ENCODE measurements at places on chromosomes 2 and 18.

GRCh38 chr18:31424383-31424988, 23.1 kb upstream of the DSG3 start:
- no peak overlapping the region for H3K27ac ChIP-seq
- no peak overlapping the region for H3K4me3 ChIP-seq
- DNase-seq, result no peak
- no peaks in the 10 kb centered on the region for H3K36me3 ChIP-seq
- H3K4me1 ChIP-seq, result no peaks in the 10 kb centered on the region

GRCh38 chr18:45197526-45197970, 417.7 kb upstream of the SLC14A2 start:
- H3K4me3 ChIP-seq, result no peak overlapping the region
- no peak overlapping the region for H3K27ac ChIP-seq
- H3K36me3 ChIP-seq, result no peaks in the 10 kb centered on the region
- DNase-seq, result no peak
- no peaks in the 10 kb centered on the region for H3K27me3 ChIP-seq
- no peaks in the 10 kb centered on the region for H3K4me1 ChIP-seq

DNA sequence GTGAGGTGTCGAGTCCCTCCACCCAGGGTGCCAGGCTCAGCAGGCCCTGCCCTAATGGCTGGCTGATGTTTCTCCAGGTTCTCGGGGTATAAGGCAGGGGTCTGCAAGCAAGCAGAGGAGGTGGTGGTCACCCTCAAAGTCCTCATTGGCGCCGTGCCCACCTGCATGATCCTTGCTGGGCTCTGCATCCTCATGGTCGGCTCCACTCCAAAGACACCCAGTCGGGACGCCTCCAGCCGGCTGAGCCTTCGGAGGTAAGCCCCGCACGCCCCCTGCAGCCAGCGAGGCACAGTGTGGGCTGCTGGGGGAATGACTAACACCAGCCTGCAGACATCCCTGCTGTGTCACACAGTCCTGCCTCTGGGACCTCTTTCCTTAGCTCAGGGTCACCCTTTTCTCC, 14.1 kb downstream of the MFSD2B start:
- peaks cover 6% of the 10 kb centered on the region for H3K36me3 ChIP-seq
- DNase-seq, result no peak
- no peaks in the 10 kb centered on the region for H3K4me1 ChIP-seq
- H3K27me3 ChIP-seq, result no peaks in the 10 kb centered on the region

DNA sequence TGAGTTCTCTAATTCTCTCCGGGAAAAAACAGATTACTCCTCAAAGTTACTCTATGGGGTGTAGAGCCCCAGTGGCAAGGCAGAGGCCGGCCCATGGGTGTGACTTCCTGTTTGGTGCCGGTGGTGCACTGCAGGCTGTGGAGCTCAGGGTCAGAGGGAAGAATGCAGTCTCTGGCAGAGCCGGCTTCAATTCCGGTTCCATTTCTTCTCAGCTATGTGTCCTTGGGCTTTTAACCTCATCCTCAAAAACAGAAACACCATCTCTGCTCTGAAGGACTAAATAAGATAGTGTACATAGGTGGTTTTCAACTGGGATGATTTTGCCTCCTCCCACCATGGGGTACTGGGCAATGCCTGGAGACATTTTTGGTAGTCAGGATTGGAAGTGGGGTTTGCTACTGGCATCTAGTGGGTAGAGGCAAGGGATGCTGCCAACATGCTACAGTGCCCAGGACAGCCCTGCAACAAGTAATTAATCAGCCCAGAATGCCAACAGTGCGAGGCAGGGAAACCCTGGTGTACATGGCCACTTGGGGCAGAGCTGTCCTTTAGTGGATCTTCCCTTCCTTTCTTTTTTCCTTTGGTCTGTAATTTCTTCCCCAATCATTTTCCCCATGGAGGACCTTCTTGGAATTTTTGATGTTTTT, 81.2 kb downstream of the INSIG2 start:
- no peak overlapping the region for H3K27ac ChIP-seq
- no peaks in the 10 kb centered on the region for H3K36me3 ChIP-seq
- DNase-seq, result no peak
- no peaks in the 10 kb centered on the region for H3K4me1 ChIP-seq
- H3K27me3 ChIP-seq, result no peaks in the 10 kb centered on the region

DNA sequence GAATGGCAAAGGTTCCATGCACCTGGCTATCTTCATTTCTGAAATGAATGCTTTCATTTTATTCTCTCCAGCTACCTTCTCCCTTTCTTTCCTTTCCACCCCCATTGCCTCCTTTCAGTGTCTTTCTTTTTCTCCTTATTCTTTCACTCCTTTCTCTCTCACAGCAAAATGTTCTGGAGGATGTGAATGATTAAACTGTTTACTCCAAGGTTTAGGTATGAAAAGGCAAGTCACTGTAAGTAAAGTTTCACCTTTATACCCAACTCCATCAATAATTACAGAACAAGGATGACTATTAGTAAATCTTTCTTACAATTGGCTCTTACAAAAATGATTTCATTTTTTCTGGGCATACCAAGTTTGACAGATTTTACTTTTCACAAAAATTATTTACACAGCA, 4.3 kb downstream of the PAX8 start:
- H3K4me3 ChIP-seq, result no peak overlapping the region
- H3K27ac ChIP-seq, result no peak overlapping the region
- H3K27me3 ChIP-seq, result peaks cover 48% of the 10 kb centered on the region
- no peak for DNase-seq
- H3K36me3 ChIP-seq, result no peaks in the 10 kb centered on the region
- no peaks in the 10 kb centered on the region for H3K4me1 ChIP-seq

DNA sequence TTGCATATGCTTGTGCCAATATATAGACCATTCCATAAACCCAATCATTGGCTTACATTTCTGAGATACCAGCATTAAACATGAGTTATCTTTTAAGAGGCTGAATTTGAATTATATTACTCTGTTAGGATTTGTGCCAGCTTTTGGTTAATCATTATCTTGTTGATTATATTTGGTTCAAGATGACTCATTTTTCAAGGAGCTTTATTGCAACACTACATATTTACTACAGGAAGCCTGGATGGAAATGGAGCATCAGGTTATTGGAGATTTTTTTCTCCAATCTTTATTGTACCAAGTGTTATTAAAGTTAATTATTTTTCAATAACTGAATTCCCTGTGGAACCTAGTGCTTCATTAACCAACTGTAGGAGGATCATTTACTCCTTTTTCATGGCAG, 26.4 kb downstream of the EML4 start:
- DNase-seq, result no peak
- no peaks in the 10 kb centered on the region for H3K4me1 ChIP-seq
- no peaks in the 10 kb centered on the region for H3K36me3 ChIP-seq

- no peaks in the 10 kb centered on the region for H3K27me3 ChIP-seq
- no peaks in the 10 kb centered on the region for H3K36me3 ChIP-seq
Observed at GRCh38 chr2:163877316-163877715, 141.5 kb upstream of the FIGN start.

GRCh38 chr2:40511661-40512213, 59.8 kb upstream of the SLC8A1 start:
- no peak for DNase-seq
- peak overlapping the region; percentile 84 for H3K27ac ChIP-seq
- H3K4me1 ChIP-seq, result no peaks in the 10 kb centered on the region
- H3K36me3 ChIP-seq, result no peaks in the 10 kb centered on the region
- peak overlapping the region; percentile 55 for H3K4me3 ChIP-seq
- no peaks in the 10 kb centered on the region for H3K27me3 ChIP-seq

- no peaks in the 10 kb centered on the region for H3K36me3 ChIP-seq
- H3K4me3 ChIP-seq, result no peak overlapping the region
- no peak for DNase-seq
- H3K4me1 ChIP-seq, result no peaks in the 10 kb centered on the region
- no peaks in the 10 kb centered on the region for H3K27me3 ChIP-seq
Observed at GRCh38 chr18:64403784-64404503, 255.1 kb upstream of the LINC00305 start.

DNA sequence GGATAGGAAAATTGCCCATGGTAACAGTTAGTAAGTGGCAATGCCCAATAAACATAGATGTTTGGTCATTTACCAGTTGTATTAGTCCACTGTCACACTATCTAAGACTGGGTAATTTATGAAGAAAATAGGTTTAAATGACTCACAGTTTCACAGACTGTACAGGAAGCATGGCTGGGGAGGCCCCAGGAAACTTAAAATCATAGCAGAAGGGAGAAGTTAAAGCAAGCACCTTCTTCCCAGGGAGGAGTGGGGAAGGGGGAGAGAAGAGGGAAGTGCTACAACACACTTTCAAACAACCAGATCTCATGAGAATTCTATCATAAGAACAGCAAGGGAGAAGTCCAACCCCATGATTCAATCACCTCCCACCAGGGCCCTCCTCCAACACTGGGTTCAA, 23.4 kb downstream of the NR4A2 start:
- H3K27me3 ChIP-seq, result no peaks in the 10 kb centered on the region
- no peak for DNase-seq
- no peaks in the 10 kb centered on the region for H3K36me3 ChIP-seq
- no peak overlapping the region for H3K4me3 ChIP-seq

- H3K4me1 ChIP-seq, result peaks cover 32% of the 10 kb centered on the region
- no peak for DNase-seq
- peak overlapping the region; percentile 4 for H3K27ac ChIP-seq
- no peaks in the 10 kb centered on the region for H3K27me3 ChIP-seq
- H3K36me3 ChIP-seq, result peaks cover 8% of the 10 kb centered on the region
Observed at GRCh38 chr18:36814994-36815393, 13.8 kb downstream of the TPGS2 start.

DNA sequence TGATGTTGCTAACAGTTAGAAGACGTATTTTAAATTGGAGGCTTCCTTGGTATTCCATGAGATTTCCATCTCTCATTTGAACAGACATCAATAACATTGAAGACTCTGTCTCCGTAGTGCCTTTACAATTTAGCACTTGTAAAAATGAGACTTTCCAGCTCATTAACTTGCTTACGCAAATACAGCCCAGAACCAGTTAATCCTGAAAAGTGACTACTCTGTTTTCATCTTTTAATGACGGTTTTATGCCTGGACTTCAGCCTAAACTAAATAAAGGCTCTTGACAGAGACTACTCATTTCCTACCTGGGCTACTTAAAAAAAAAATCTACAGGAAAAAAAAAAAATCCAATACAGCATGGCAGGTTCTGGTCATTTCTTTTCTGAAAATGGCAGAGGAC, 148.6 kb downstream of the LRATD1 start:
- H3K27ac ChIP-seq, result no peak overlapping the region
- H3K27me3 ChIP-seq, result no peaks in the 10 kb centered on the region
- H3K4me3 ChIP-seq, result no peak overlapping the region
- no peaks in the 10 kb centered on the region for H3K4me1 ChIP-seq
- H3K36me3 ChIP-seq, result no peaks in the 10 kb centered on the region

DNA sequence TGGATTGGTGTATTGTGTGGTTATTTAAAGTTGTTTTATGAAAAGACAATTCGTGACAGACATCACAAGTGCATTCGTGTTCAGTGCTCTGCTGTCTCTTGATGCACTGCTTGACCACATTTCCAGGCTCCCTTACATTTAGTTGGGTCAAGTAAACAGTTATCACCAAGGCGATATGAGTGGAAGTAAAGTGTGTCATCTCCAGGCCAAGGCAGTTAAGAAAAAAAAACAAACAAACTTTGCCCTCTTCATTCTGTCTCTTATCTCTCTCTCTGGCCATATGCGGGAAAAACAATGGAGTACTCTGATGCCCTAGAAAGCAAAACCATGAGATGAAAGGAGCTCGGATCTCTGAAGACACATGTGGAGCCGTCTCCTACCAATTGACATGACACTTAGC, 131.1 kb downstream of the DSEL start:
- no peak overlapping the region for H3K4me3 ChIP-seq
- DNase-seq, result no peak
- H3K4me1 ChIP-seq, result no peaks in the 10 kb centered on the region
- H3K27me3 ChIP-seq, result no peaks in the 10 kb centered on the region
- H3K27ac ChIP-seq, result no peak overlapping the region

DNA sequence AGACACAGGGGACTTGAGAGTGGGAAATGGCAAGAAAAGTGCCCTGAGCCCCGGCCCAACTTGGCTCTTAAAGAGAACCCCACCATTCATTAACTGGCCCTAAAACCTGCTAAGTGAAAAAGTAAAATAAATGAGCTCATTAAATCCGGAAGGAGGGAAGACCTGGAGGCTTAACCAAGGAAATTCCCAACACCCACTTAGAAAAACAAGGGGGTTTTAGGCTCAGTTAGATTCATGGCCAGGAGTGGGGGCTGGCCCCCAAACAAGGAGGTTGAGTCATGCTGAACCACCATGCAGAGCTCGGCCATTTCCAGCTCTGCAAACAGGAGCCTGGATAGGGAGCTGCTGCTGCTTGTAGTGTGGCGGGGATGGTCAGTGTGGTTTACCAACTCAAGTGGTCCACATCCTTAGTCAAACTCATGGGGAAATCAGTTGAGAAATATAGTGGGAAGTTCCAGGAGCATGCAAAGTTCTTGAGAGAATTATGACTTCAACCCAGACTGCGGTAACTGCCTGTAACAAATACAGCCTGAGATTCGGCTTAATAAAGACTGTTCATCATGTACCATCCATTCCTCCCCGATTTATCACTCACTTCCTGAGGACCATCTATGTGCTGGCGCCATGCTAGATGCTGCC, 39.7 kb upstream of the MRPL19 start:
- no peak for DNase-seq
- no peak overlapping the region for H3K4me3 ChIP-seq
- no peaks in the 10 kb centered on the region for H3K36me3 ChIP-seq
- no peaks in the 10 kb centered on the region for H3K27me3 ChIP-seq
- no peak overlapping the region for H3K27ac ChIP-seq

GRCh38 chr2:25098670-25099486, 57.0 kb downstream of the EFR3B start:
- H3K27me3 ChIP-seq, result no peaks in the 10 kb centered on the region
- no peaks in the 10 kb centered on the region for H3K4me1 ChIP-seq
- peak; percentile 76 for DNase-seq
- H3K27ac ChIP-seq, result peak overlapping the region; percentile 38

- no peak overlapping the region for H3K27ac ChIP-seq
- H3K36me3 ChIP-seq, result peaks cover 15% of the 10 kb centered on the region
- H3K4me1 ChIP-seq, result no peaks in the 10 kb centered on the region
- H3K4me3 ChIP-seq, result no peak overlapping the region
Observed at GRCh38 chr2:159409116-159409800, 122.8 kb upstream of the WDSUB1 start.

DNA sequence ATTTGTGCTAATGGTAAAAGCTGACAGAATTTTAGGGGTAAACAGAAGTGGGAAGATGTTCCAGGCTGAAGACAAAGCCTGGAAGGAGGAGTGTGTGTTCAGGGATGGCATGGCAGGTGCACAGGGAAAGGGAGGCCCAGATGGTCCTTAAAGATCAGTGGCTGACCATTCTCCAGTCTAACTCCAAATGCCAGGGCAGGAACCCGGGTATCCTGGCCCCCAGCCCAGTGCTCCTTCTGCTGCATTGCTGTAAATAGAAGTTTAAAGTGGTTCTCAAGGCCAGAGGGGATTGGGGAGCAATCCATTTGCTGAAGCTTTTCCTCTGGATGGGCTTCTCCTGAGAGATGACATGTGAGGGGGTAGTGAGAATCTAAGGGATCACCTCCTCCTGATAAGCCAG, 158.6 kb downstream of the CTIF start:
- H3K27me3 ChIP-seq, result no peaks in the 10 kb centered on the region
- H3K4me3 ChIP-seq, result no peak overlapping the region
- no peaks in the 10 kb centered on the region for H3K36me3 ChIP-seq
- DNase-seq, result no peak
- H3K27ac ChIP-seq, result no peak overlapping the region

- H3K27me3 ChIP-seq, result no peaks in the 10 kb centered on the region
- no peaks in the 10 kb centered on the region for H3K4me1 ChIP-seq
- no peaks in the 10 kb centered on the region for H3K36me3 ChIP-seq
- no peak overlapping the region for H3K4me3 ChIP-seq
- no peak for DNase-seq
Observed at GRCh38 chr2:72539071-72539552, 286.7 kb downstream of the EXOC6B start.

Measured in right atrium auricular region (tissue), 2 donors.